ENCODE measurements at places on chromosomes 4 and X.

DNA sequence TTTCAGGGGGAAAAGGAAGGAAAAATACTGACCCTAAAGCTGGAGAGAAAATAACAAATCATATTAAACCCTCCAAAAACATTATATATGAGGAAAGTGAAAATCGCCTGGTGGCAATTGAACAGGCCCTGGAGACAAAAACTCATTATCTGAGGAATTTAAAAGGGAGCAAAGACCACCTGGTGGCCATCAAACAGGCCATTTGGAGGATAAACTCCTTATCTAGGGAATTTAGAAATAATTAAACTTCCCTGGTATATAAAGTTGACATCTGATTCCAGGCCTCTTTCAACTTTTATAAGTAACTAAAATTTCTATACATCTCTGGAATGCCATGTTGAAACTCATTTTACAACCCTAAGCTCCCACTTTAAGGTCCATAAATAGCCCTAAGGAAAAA, 35.2 kb downstream of the CHM start:
- DNase-seq = no peak

DNA sequence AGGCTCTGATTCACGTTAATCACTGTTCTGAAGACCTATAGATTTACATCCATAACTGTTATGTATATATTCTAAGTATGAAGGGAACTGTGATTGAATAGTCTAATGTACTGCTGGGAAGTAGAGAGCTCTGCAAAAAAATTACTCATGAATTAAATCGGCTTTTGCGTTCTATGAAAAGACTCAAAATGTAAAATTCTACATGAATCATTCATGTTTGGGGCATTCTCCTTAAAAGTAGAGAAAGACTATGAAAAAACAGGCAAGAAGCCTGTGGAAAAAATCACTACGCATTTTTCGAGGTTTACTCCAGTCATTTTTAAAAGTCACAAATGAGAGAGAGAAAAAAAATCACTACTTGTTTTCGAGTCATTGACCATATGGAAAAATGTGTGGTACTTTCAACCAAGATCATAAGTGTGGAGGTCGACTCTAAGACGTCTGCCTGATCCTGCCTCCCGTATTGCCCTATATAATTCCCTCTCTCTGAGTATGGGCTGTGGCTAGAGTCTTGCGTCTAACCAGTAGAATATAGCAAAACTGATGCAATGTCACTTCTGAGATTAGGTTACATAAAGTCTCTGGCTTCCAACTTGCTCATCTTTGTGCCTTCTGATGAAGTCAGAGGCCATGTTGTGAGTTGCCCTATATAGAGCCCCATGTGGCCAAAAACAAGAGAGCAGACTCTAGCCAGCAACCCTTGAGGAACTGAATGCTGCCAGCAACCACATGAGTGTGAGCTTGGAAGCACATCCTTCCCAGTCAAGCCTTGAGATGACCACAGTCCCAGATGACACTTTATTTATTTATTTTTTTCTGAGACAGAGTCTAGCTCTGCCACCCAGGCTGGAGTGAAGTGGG, 32.1 kb upstream of the VEGFD start:
- no peak for DNase-seq

DNA sequence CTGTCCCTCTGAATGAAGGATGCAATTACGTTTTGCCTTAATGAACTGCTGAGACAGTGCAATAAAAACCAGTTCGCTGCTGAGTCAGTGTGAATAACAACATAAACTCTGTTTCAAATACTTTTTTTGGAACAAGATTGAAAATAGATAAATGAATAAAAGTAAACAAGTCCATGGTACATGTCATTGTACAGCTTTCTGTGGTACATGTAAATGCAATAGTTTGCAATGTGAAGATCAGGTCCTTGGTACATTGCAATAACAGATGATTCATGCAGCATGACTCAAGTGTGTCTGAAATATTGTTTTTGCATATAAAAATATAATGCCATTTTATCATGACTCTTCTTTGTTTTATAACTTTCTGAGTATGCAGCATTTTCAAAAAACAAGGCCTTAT, 193.4 kb upstream of the PACRGL start:
- no peak for DNase-seq

DNA sequence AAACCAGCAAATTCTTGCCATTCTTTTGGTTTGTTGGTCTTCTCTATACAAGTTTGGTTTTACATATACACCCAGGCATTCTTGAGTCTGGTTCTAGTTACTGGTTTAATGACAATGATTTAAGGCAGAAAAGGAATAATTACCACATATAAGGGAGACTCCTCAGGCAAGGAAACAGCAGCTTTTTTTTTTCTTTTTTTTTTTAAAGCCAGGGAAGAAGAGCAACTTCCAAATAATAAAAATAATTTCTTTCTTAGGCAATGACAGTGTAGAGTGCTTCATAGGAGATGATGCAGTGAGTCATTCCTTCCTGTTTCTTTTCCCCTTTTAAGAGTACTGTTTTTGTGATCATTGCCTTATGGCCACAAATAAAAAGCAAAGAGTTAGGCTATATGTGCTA, 289.7 kb downstream of the DKK2 start:
- DNase-seq = no peak

All from tongue (tissue), 3 donors.